ENCODE measurements at places on chromosomes 12 and 14. TPM values are rescaled to one million over a fixed set of nuclear protein-coding genes. Genes with fewer than 3 reads are reported as not detected.

GRCh38 chr12:93183940-93184671 is 193.6 kb upstream of the NUDT4 start:
- no peak for DNase-seq
- no peaks in the 10 kb centered on the region for H3K27me3 ChIP-seq
- no peak overlapping the region for H3K27ac ChIP-seq
- H3K36me3 ChIP-seq, result no peaks in the 10 kb centered on the region
- H3K4me3 ChIP-seq, result no peak overlapping the region
- H3K4me1 ChIP-seq, result peaks cover 10% of the 10 kb centered on the region

DNA sequence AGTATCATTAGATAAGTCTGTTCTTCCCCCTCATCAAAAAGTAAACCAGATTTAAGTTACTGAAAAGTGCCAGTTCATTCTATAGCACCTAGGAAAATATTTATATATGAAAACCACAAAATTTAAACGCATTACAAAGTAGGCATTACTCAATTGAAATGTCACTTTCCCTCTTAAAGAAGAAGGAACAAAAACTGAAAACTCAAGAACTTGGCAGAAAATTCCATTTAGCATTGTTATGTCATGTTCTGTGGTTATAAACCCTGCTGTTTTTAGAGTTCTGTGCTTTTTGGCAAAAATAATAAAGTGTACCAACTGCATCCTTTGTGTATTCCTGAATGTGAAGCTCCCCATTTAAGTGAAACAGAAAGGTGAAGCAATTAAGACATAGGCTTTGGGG is 3.6 kb downstream of the FGD4 start:
- no peak for DNase-seq
- H3K27me3 ChIP-seq, result peaks cover 17% of the 10 kb centered on the region
- no peak overlapping the region for H3K4me3 ChIP-seq
- H3K27ac ChIP-seq, result no peak overlapping the region
- H3K4me1 ChIP-seq, result peaks cover 9% of the 10 kb centered on the region

DNA sequence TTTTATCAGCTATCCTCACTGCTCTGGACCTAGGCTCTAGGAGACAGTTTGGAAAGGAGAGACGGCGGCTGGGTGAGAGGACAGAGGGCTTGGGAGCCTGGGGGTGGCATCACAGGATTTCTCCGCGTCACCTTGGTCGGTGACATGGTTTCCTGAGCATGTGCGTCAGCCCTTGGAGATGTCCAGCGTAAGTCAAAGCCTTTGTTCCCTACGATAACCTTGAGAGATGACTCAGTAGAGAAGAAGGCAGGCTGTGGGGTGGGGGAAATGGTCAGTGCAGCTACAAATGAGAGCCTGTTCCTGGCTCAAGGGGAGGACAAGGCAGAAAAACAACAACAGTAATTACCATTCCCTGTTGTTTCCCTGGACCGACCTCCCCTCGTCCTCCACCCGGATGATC is 90.2 kb upstream of the TBX3 start:
- no peaks in the 10 kb centered on the region for H3K4me1 ChIP-seq
- H3K27ac ChIP-seq, result no peak overlapping the region
- H3K27me3 ChIP-seq, result no peaks in the 10 kb centered on the region
- DNase-seq, result no peak
- H3K4me3 ChIP-seq, result no peak overlapping the region

- no peak overlapping the region for H3K27ac ChIP-seq
- peaks cover 2% of the 10 kb centered on the region for H3K27me3 ChIP-seq
- peaks cover 8% of the 10 kb centered on the region for H3K4me1 ChIP-seq
- DNase-seq, result no peak
- no peaks in the 10 kb centered on the region for H3K36me3 ChIP-seq
These were observed 40.5 kb downstream of the PRMT8 start for GRCh38 chr12:3531496-3531895.

- H3K27ac ChIP-seq, result no peak overlapping the region
- H3K27me3 ChIP-seq, result no peaks in the 10 kb centered on the region
- DNase-seq, result no peak
- H3K36me3 ChIP-seq, result no peaks in the 10 kb centered on the region
These were observed 263.9 kb upstream of the RTL1 start for GRCh38 chr14:101167428-101167827.

GRCh38 chr12:124057691-124058090 is 84.7 kb downstream of the ZNF664 start:
- DNase-seq, result no peak
- no peak overlapping the region for H3K27ac ChIP-seq
- H3K4me1 ChIP-seq, result peaks cover 4% of the 10 kb centered on the region
- peaks cover 7% of the 10 kb centered on the region for H3K27me3 ChIP-seq
- H3K4me3 ChIP-seq, result no peak overlapping the region

DNA sequence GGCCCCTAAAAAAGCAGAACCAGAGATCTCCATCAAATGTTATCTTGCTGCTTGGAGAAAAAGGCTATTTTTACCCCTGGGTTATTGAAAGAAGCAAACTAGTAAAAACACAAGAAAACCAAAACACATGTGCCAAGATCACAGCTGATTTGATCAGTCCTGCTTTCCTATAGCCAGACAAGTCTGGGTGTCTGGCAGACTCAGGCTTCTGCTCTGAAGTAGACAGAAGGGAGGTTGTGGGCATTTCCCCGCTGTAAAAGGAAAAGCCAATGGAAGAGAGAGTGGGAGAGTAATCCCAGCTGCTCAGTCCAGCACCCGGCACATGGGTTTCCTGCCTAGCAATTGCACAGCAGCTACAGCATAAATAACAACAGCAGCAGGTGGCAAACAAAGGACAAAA is 177.9 kb downstream of the PHLDA1 start:
- peak; percentile 13 for DNase-seq
- H3K27me3 ChIP-seq, result no peaks in the 10 kb centered on the region
- H3K4me3 ChIP-seq, result no peak overlapping the region
- H3K4me1 ChIP-seq, result peaks cover 29% of the 10 kb centered on the region

DNA sequence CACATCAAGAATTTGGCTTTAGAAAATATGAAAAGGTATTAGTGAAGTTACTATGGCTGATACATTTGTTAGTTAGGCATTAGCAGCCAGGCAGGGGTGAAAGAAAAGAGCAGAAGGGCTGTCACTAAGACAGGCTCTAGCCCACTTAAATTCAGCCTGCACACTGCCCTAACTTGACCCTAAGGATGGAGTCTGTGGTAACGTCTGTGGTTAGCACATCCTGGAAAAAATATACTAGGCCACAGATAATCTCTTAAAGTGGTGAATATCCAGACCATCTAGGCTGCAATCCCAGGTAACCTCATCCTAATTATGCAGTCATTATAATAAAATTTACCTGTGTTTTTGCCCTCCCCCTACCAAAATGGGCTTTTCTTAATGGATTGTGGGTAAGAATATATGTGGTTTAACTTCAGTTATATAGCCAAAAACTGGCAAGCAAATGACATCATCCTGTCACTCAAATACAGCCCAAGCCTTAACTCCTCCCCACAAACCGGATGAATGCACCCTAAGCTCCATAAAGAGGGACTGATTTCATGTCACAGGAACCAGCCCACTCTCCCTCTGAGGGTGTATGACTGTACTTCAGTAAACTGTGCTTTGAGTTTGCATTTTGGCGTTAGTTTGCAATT is 440.9 kb downstream of the LRFN5 start:
- no peak overlapping the region for H3K4me3 ChIP-seq
- no peaks in the 10 kb centered on the region for H3K27me3 ChIP-seq
- DNase-seq, result no peak

GRCh38 chr12:111034083-111034885 is 113.9 kb upstream of the MYL2 start:
- H3K36me3 ChIP-seq, result no peaks in the 10 kb centered on the region
- H3K27me3 ChIP-seq, result peaks cover 83% of the 10 kb centered on the region
- H3K4me1 ChIP-seq, result no peaks in the 10 kb centered on the region
- no peak for DNase-seq
- no peak within 1 kb of the TSS for H3K4me3 ChIP-seq

GRCh38 chr14:34920339-34920738 is 45.2 kb upstream of the BAZ1A start:
- H3K36me3 ChIP-seq, result no peaks in the 10 kb centered on the region
- H3K4me1 ChIP-seq, result no peaks in the 10 kb centered on the region
- DNase-seq, result peak; percentile 2
- no peak overlapping the region for H3K27ac ChIP-seq

GRCh38 chr12:1846421-1847405 is 26.3 kb downstream of the LRTM2 start:
- H3K4me3 ChIP-seq, result no peak overlapping the region
- H3K36me3 ChIP-seq, result no peaks in the 10 kb centered on the region
- H3K27me3 ChIP-seq, result peaks cover 66% of the 10 kb centered on the region
- DNase-seq, result peak; percentile 76
- H3K27ac ChIP-seq, result no peak overlapping the region
- no peaks in the 10 kb centered on the region for H3K4me1 ChIP-seq

DNA sequence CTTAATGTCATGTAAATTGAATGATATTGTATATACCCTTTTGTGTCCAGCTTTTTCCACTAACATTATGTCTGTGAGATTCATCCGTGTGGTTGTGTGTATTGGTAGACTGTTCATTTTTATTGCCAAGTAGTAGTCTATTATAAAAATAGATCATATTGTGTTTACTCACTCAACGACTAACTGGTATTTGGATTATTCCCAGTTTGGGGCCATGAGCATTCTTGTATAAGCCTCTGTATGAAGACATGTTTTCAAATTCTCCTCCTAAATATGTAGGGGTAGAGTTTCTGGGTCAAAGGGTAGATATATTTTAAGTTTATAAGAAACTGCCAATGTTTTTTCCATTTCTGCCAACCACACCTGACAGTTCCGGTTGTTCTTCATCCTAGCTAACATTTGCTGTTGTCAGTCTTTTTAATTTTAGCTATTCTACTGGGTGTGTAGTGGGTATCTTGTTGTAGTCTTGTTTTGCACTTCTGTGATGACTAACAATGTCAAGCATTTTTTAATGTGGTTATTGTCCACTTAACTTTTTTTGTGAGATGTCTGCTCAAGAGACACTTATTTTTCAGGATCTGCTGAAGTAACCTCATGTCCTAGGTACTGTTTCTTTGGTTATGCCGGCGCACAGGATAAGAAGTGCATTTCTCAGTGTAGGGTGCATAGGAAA is 93.2 kb downstream of the DACT1 start:
- H3K36me3 ChIP-seq, result no peaks in the 10 kb centered on the region
- H3K27me3 ChIP-seq, result no peaks in the 10 kb centered on the region
- no peak for DNase-seq
- H3K4me3 ChIP-seq, result peak overlapping the region; percentile 1
- peaks cover 21% of the 10 kb centered on the region for H3K4me1 ChIP-seq

- no peaks in the 10 kb centered on the region for H3K4me1 ChIP-seq
- H3K4me3 ChIP-seq, result no peak overlapping the region
- no peaks in the 10 kb centered on the region for H3K36me3 ChIP-seq
These were observed 17.1 kb downstream of the OR10G2 start for GRCh38 chr14:21617614-21618013.

DNA sequence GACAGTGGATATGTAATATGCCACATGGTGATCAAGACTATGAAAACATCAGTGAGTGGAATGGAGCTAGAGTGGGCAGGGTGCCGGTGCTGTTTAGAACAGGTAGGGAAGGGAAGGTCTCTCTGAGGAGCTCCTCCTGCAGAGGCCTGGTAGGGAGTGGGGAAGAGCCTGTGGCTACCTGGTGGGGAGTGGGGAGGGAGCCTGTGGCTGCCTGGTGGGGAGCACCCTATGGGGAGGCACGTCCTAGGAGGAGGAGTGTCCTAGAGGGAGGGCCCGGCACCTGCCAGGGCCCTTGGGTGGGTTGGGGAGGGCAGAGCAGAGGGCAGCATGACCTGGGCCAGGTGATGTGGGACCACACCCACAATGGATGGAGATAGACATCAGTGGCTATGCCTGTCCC is 122.6 kb downstream of the ADGRD1 start:
- no peak overlapping the region for H3K4me3 ChIP-seq
- H3K27me3 ChIP-seq, result no peaks in the 10 kb centered on the region
- DNase-seq, result peak; percentile 35
- H3K36me3 ChIP-seq, result no peaks in the 10 kb centered on the region
- no peak overlapping the region for H3K27ac ChIP-seq
- no peaks in the 10 kb centered on the region for H3K4me1 ChIP-seq

DNA sequence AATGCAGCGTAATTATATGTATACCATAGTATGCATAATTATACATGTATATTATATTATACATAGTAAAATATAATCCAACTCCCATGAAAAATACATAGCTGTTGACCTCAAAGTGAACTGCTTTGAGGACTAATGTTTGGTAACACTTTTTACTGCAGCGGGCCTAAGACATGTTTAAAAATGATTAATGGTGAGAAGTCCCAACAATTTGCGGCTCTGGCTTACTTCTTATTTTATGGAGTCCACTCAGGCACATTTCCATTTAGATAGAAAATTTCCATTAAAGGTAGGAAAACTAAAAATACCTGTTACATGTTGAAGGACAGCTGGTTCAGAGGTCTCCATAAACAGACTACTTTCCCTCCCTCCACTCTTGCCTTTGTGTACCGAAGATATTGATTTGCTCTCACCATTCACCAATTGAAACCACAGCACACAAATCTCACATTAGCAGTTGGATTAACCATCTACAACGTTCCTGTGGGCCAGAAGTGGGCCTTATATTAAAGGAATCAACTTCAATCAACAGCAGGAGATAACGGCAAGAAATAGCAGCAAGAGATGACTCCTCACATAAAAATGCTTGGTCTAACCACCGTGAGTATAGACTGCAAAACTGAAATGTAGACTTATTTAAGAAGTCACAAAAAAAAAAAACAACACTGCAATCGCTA is 14.1 kb upstream of the NT5DC3 start:
- no peak overlapping the region for H3K4me3 ChIP-seq
- no peaks in the 10 kb centered on the region for H3K36me3 ChIP-seq

- H3K27me3 ChIP-seq, result no peaks in the 10 kb centered on the region
- peak; percentile 1 for DNase-seq
- H3K4me3 ChIP-seq, result no peak overlapping the region
- no peaks in the 10 kb centered on the region for H3K36me3 ChIP-seq
- H3K27ac ChIP-seq, result no peak overlapping the region
These were observed 88.8 kb downstream of the FUT8 start for GRCh38 chr14:65501328-65501727.

DNA sequence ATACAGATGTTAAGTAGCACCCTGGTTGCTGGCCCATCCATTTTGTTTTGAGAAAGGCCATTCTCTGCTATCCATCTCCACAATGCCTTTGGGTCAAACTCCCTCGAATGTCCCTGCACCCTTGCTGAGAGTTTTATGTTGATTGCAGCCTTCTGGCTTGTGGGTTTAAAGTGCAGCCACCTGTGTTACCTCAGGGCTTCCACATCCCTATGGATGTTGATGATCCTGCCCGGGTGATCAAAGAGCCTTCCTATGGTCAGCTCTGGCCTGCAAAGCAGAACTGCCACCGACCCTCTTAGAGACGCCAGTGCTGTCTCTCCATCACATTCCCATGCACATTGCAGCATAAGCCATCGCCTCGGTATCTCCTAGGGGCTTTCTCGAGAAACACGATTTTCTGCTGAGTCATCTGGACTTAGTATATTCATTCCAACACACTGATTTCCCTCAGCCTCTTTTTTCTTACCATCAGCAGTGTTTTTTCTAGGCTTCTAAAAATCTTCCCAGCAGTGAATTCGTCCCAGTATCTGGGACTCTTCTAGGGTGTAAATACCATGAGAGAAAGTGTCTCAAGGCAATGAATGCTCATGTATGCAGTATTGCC is 585.7 kb upstream of the TMEM132C start:
- peaks cover 8% of the 10 kb centered on the region for H3K4me1 ChIP-seq
- DNase-seq, result no peak
- no peak overlapping the region for H3K4me3 ChIP-seq
- H3K27ac ChIP-seq, result no peak overlapping the region

The STXBP6 gene
- 5.8 TPM for total RNA-seq

The PLEKHG7 gene
- total RNA-seq, result not detected

The CD163L1 gene
- total RNA-seq, result under 0.01 TPM

The NGB gene
- total RNA-seq, result not detected

The SERPINA9 gene
- under 0.01 TPM for total RNA-seq

The TCP11L2 gene
- total RNA-seq, result 104 TPM

The TAS2R13 gene
- total RNA-seq, result 3.8 TPM

The GALNT16 gene
- 4.1 TPM for total RNA-seq

The KRT82 gene
- not detected for total RNA-seq

The SAMD4A gene
- 26.1 TPM for total RNA-seq

The AJUBA gene
- total RNA-seq, result 74.9 TPM
